Muscle of arm (tissue), 14 donors: ENCODE measurements at places on chromosomes 3 and 15. TPM values are rescaled to one million over a fixed set of nuclear protein-coding genes. Genes with fewer than 3 reads are reported as not detected.

GRCh38 chr3:155069729-155070128, 10.4 kb upstream of the MME start:
- DNase-seq, result no peak

DNA sequence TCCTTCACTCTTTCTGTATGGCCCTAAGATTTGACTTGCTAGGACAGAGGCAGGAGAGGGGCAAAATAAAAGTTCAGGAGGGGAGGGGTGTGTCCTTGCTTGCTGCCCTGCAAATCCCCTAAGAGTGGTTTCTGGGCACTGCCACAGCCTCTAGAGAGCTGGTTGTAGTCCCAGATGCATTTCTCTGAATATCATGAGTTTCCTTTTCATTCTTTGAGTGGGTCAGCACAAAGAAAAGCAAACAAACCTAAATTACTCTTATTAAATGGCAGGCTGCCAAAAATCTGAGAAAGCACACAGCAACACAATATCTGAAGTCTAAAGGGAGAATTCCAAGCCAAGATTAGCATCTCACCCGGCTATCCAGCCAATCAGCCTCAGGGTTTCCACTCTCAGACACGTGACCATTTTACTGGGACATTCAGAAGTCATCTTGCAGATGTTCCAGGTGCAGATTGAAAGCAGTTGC, 919.3 kb downstream of the TUSC7 start:
- peak; percentile 91 for DNase-seq

Gene AADAC
- polyA plus RNA-seq, result not detected

GRCh38 chr3:182180654-182181385, 469.1 kb downstream of the SOX2 start:
- DNase-seq, result no peak

DNA sequence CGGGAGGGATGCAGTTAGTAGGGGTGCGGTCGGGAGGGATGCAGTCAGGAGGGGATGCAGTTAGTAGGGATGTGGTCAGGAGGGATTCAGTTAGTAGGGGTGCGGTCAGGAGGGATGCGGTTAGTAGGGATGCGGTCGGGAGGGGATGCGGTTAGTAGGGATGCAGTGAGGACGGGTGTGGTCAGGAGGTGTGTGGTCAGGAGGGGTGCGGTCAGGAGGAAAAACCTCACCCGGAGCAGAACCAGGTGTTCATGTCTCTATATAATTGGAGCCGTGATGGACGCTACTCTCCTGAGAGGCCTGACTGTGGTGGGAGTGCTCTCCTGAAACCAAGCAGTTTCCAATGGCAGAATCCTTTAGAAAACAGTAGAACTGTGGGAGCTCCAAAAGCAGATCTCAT, 95.8 kb downstream of the BDH1 start:
- no peak for DNase-seq

Gene SPTSSB
- polyA plus RNA-seq, result 0.51 TPM

- no peak for DNase-seq
Measured at GRCh38 chr3:87856126-87856525, 202.7 kb downstream of the CGGBP1 start.

Gene CHDH
- 1.1 TPM for polyA plus RNA-seq

Gene ITGA11
- 4.2 TPM for polyA plus RNA-seq
